NCI-H1105 (cell line): ENCODE measurements at places on chromosomes 5 and 9.
A peak's percentile ranks its signal among the peaks of the same experiment; 100 is the strongest.

- no peak for DNase-seq
Observed at GRCh38 chr5:100697970-100698369, 162.8 kb downstream of the FAM174A start.

DNA sequence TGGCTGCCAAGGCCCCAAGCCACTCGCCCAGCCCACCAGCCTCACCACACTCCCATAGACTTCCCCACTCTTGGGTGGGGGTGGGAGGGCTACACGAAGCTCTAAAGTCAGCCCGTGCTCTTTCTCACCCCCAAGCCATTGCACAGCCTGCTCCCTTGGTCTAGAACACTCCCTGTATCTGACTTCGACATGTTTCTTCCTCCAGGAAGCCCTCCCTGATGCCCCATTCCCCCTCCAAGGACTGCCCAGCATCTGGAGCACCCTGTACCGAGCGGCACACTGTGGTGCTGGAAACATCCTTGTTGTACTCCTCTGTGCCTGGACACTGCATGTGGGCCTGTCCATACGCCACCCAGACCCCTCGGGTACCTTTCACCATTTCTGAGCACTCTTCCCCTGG is 49.4 kb upstream of the KCNMB1 start:
- no peak for DNase-seq

DNA sequence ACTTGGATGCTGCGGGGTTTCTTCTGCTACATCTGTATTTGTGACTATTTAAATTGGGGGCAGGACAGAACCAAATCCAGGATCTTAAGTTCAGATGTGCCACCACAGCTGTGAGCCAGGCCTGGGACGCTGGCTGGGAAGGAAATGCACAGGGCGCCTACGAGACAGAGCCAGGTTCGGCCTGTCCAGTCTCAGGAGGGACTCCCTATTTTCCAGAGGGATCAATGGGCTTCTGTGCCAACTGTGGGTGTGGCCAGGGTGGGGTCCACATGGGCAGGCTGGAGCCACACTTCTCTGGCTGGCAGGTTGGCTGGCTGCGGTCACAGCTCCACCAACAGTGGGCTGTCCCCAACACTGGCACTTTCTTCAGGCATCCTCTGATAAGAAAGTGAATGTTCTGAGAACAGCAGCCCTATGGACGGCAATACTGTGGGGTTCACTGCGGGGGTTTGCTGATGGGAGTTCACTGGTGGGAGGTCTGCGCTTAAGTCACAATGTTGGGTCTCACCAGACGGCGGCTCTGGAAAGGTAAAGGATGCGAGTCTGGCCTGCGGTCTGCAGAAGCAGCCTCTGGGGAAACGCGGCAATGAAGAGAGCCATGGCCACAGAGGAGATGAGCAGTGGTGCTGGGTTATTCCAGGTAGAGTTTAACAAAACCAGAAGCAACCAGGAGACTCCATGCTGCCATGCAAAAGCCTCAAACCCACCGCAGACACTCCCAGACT is 78.1 kb downstream of the DAP start:
- DNase-seq, result no peak

GRCh38 chr9:76803083-76803482 is 38.8 kb downstream of the PCA3 start:
- no peak for DNase-seq

DNA sequence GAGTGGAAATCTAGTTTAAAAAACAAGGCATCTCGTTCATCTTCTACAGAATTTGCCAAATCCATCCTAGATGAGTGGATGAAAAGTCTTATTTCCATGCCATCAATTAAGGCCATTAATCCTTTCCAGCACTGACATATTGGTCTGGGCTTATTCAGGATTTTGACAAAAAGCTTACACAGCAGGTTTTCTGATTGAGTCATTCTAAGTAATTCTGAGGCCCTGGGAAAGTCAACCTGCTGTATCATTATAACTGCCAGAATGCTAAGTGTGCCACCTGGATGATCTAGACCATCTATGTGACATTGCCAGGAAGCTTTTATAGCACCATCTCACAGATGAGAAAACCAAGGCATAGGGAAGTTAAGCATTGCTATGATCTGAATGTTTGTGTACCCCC is 132.1 kb upstream of the MAP3K1 start:
- no peak for DNase-seq

DNA sequence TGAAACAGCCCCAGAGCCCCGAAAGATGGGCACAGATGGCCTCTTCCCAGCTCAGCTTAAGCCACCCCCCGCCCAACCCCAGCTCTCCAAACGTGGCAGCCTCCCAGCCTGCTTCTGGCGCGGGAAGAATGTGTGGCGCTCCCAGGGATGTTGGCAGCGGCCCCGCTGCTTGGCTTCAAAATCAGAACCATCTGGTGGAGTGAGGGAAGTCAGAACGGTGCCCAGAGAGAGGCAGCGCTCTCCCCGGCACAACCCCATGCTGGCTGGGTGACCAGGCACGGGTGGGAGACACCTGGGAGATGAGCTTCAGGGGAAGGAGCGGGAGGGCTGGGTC is 72.7 kb upstream of the ORM1 start:
- peak; percentile 16 for DNase-seq

DNA sequence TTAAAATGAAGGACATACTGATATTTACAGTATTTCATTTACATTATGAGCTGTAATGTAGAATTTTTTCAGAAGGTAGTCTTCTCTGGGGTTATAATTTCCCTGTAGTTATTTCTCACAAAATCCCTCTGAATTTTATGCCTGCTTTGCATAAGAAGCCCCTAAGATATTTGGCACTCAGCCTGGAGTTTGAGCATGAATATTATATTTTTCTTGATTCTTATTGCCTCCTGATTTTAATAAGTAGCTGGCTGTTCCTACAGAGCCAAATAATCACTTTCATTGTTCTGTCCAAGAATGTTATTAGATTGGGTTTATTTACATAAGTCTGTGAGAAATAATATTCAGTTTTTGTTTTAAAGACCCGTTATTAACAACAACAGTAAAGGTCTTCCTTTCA is 195.0 kb downstream of the FER start:
- no peak for DNase-seq

- DNase-seq, result no peak
Observed at GRCh38 chr5:139677736-139678613, 29.8 kb downstream of the CXXC5 start.

- DNase-seq, result no peak
Observed at GRCh38 chr5:136724161-136724560, 358.8 kb upstream of the TRPC7 start.

GRCh38 chr9:70285981-70286598 is 27.3 kb downstream of the SMC5 start:
- no peak for DNase-seq

DNA sequence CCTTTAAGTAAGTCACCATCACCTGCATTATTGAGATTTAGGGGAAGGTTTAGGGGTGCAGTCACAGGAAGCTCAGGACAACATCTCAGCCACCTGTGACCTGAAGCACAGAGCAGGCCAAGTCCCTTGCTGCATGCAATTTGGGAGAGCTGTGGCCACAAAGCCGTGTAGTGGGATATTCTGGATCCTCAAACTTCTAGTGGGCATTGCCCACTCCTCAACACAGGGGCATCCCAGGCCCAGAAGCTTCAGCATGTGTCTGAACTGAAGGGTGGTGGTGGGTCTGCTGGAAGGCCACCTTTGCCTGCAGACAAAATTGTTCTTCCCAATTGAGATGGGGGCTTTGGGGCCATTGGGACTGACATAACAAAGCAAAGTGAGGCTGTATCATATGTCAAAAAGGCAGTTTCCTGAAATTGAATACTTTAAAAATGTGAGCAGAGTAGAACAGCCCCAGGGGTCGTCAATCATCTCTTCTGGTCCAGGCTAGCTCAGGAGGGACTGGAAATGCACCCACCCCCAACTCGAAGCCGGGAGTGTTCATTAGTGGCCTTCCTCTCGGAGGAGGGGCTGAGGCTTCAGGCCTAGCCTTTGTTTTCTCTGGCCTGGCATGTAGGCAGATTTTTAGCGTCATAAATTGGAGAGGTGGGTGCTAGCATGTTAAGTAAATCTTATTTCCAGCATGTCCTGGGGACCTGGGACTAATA is 2.8 kb upstream of the GADD45G start:
- no peak for DNase-seq

DNA sequence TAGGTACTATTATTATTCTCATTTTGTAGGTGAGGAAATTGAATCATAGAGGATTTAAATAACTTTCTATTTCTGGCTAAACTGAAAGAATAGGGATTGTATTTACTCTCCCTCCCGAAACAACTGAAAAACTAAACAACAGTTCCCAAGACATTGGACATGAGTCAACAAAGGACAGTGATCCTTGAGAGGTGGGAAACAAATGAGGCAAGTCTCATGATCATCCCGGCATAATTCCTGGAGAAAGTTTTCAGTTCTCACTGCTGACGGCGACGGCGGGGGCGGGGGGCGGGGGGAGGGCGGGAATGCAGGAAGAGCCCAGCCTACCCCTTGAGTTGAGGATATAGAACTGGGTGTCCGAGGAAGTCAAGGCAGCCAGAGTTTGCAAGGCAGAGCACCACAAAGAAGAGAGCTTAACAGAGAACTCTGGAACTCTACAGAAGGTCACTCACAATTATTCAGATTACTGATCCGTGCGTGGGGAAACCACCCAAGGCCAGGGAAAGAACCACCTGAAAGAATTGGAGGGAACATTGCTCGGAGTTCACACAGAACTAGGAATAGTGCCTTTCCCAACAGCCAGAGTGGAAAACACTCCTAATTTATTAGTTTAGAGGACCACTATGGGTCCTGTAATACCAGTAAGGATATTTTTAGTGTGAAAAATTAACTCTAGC is 27.4 kb upstream of the WHRN start:
- DNase-seq, result no peak

- DNase-seq, result no peak
Observed at GRCh38 chr5:96008487-96008886, 46.8 kb upstream of the ELL2 start.

GRCh38 chr5:72138943-72139521 is 31.8 kb downstream of the MAP1B start:
- DNase-seq, result no peak

GRCh38 chr5:169442403-169442874 is 141.1 kb upstream of the SPDL1 start:
- no peak for DNase-seq

- DNase-seq, result no peak
Observed at GRCh38 chr9:35313916-35314315, 152.1 kb downstream of the UNC13B start.

- DNase-seq, result peak; percentile 12
Observed at GRCh38 chr5:42840269-42840668, 28.6 kb upstream of the SELENOP start.

GRCh38 chr9:70472268-70473249 is 58.1 kb upstream of the KLF9 start:
- DNase-seq, result no peak
